ENCODE measurements at places on chromosomes 13 and 19.

DNA sequence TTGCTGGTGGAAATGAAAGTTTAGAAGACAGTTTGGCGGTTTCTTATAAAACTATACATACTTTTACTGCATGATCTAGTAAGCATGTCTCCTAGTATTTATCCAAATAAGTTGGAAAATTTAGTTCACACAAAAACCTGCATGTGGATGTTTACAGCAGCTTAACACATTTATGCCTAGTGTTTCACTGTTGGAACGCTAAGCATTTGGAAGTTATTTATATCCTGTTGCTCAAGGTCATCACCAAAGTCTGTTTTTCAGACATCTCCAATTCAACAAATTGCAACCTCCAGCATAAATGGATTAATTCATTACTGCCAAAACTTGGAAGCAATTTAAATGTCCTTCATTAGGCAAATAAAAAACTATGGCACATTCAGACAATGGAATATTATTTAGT, 461.8 kb downstream of the SUCLA2 start:
- no peak for DNase-seq

- DNase-seq, result no peak
Observed at GRCh38 chr13:24184265-24184841, 23.8 kb downstream of the SPATA13 start.

DNA sequence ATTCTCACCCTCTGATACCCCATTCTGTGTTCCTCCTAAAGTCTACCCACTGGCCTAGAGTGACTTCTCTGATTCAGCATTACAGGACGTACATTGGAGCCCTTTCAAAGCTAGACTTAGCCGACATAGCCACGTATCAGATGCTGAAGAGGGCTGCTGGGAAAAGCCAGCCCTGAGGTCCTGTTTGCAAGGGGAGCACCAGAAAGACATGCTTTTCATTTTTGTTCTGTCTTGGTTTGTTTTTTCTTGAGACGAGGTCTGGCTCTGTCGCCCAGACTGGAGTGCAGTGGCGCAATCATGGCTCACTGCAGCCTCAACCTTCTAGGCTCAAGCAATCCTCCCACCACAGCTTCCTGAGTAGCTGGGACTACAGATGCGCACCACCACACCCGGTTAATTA, 6.3 kb upstream of the ZSWIM4 start:
- DNase-seq, result no peak

DNA sequence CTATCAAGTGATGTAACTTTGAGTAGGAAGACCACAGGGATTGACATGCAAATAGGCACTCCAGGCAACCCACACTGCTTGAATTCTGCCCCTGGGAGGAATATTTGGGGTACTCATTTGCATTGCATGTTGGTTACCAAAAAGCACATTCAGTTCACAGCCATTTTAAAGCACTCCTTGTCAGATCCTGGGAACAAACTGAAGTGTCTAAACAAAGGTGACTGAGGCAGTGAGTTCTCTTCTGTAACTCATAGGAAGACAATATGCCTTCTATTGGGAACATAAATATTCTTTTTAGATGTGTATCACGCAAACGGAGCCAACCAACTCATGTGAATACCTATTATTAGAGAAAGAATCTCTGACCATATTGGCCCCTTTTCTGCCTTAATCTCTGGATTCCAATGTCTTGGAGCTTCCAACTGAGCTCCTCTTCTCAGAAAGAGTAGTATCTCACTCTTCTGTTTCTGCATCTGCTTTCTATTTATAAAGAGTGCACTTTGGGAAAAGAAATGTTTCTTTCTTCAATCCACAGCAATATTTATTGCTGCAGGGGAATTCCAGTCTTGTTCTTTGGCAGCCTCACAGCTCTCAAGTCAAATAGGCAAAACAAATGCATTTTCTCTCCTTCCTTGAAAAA, 125.7 kb upstream of the NBEA start:
- no peak for DNase-seq

DNA sequence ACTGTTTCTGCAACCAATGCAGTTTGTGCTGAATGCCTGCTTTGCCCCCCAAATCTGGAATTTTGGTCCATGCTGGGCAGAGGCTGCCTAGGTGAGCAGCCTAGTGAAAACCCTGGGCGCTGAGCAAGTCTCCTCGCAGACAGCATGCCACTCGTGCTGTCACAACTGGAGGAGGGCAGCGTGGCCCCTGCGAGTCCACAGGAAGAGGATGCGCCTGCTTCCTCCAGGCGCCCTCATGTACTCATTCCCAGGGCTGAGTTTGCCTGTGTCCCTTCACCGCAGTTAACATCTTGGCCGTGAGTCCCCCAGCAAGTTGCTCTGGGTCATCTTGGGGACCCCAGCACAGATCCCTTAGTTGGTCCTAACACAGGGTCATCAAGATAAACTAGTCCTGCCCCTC, 26.2 kb upstream of the TMEM160 start:
- no peak for DNase-seq

GRCh38 chr13:24282256-24282655, 27.1 kb upstream of the C1QTNF9 start:
- no peak for DNase-seq

DNA sequence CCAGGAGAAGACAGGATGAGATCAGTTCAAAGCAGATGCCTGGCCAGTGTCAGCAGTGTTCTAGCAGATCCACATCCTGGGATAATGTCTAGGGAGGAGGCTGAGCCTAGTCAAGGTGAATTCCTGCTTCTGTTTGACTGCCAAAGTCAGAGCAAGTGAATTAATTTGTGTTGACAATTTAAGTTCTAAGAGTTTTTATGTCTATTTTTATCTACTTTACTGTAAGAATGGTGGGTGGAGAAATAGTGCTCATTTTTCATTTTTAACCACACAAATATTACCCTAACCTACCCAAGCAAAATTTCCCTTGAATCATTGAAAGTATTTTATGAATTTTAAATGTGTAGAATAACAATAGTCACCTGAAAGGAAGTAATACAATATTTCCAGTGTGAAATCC, 207.6 kb upstream of the SLC10A2 start:
- DNase-seq, result no peak

- no peak for DNase-seq
Observed at GRCh38 chr13:52848455-52849195, at the start of gene PCDH8. Gene PCDH8, minus strand, starts transcription at chr13:52848640. Its CDS starts 204 bp downstream, at chr13:52848436.

DNA sequence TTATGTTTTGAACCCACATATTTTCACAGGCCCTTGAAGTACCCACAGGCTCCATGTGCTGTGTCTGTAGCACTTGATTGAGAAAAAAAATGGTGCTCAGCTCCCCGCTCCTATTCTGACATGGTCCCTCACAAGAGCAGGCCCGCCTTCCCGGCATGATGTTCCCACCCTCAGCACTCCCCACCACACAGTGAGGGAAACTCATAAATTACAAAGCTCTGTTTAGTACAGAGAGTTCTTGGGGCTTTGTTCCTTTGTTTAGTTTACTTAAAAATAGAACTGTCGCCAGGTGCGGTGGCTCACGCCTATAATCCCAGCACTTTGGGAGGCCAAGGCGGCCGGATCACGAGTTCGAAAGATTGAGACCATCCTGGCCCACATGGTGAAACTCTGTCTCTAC, 25.9 kb upstream of the ABCC4 start:
- DNase-seq, result no peak

DNA sequence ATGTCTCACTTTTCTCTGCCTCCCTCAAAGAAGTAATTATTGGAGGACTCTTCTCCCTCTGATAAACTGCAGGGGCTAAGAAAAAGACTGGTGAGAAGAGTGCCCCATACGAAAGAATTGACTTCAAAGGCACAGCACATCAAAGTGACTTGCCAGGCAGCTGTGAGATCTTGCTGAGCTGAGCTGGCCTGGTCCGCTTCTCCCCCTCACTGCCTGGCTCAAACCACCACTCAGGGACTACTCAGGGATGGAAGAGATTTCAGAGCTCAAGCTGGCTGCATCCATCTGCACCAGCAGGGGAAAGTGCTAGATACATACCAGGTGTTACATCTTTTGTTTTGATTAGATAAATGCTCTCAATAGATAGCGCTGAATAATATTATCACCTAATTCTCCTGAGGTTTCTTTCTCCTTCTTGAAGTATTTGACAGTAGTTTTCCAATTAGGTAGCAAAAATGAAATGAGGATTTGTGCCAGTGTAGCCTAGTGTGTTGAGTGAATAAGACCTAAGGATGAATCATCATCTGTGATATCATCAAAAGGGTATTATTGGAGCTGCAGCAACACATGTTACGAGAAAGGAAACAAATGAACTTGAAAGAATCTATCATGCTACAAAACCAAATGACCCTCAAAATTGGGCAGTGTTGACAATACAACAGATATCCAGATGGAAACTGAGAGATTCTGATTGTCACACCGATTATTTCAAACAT, 379.8 kb downstream of the TBC1D4 start:
- no peak for DNase-seq

DNA sequence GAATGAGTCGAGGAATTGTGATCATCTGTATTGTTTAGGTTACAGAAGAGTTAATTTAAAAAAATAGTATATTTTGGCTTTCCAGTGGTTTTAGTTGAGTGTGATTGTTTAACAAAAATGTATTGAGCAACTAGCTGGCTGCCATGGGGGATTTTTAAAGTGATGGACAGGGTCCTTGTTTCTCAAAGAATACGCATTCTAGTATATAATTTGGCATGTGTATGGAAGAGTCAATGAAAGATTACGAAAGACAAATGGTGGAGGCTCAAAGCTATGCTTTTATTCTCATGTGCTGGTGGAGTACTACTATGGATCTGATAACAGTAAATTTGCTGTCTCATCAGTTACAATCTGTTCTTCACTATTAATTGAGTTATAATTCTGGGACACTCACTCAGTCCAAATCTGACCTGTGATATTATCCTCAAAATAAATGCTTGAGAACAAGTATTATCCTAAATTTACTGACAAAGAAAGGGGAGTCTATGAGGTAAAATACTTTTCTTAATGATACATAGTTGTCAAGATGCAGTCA, 240.0 kb downstream of the GPC6 start:
- no peak for DNase-seq

- no peak for DNase-seq
Observed at GRCh38 chr19:726993-727956, 18.5 kb downstream of the PALM start.

DNA sequence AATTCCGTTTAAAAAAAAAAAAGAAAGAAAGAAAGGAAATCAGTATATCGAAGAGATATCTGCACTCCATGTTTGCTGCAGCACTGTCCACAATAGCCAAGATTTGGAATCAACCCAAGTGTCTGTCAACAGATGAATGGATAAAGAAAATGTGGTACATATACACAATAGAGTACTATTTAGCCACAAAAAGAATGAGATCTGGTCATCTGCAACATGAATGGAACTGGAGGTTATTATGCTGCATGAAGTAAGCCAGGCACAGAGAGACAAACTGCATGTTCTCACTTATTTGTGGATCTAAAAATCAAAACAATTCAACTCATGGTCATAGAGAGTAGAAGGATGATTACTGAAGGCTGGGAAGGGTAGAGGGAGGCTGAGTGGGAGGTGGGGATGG, 16.3 kb downstream of the ZNF565 start:
- DNase-seq, result no peak

DNA sequence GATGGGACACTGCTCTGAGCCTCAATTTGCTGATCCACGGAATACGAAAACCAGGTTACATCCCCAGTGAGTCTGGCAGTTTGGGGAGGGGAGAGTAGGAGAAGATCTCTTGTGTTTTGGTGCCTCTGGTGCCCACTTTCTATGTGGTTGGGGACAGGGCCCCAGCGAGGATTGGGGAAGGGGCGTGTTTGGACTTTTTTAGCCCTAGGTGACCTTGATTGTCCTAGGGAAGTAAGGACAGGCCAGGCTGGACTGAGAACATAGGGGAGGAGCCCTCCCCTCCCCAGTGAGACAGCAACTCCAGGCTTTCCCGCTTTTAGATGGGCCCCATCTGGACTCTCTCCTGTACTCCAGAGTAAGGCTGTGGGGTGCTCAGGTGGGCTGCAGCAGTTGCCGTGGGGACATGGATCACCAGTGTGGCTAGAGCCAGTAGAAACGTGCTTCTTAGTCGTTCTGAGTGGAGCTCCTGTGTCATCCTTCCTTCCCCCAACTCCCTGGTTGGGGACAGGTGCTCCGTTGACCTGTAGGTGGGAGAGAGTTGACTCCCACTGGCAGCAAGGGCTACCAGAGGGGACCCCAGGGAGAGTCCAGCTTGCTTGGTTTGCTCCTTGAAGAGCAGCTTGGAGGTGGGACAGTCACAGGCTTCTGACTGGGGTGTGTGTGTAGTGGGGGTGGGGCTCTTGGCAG, 4.3 kb downstream of the EGLN2 start:
- no peak for DNase-seq
